ENCODE measurements at places on chromosomes 2 and 18. TPM values are rescaled to one million over a fixed set of nuclear protein-coding genes. Genes with fewer than 3 reads are reported as not detected.

Gene POTEJ
- not detected for total RNA-seq

Gene C2orf80
- total RNA-seq: not detected

Gene TFCP2L1
- 73.0 TPM for total RNA-seq

Gene FAM110C
- 41.8 TPM for total RNA-seq

Gene CHRND
- total RNA-seq: not detected

Gene PMAIP1
- 1.4 TPM for total RNA-seq

DNA sequence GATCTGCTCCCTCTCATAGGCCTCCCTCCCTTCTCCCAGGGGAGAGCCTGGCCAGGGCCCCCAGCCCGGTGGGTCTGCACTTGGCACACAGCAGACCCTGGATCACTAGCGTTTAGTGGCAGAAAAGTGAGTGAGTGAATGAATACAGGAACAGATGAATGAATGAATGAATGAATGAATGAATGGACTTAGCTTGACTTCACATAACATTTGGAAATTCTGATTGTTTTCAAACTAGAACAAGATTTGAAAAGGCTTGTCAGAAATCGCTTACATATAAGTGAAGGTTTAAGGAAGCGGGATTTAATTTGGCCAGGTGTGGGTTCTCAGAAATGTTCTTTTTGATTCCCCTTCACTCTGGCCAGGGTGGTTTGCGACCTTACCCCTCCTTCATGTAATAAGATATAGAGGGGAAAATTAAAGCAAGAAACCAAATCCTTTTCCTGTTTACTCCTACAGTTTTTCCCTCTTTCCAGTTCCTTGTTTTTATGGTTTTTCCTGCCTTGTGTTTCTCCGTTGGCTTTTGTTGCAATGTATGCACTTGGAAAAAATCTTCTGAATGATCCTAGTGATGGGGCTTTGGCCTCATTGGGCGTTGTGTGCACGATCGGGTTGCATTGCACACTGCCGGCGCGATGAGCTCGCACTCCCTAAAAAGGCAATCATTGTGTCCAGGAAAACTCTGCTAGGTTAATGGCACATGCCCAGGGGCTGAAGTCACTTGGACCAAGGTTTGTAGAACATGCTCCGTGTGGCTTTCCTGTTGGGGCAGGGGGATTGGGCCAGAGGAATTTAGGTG lies 16.4 kb downstream of the LRRFIP1 start:
- no peak for DNase-seq

GRCh38 chr2:134713606-134714005 lies 5.2 kb downstream of the TMEM163 start:
- no peak for DNase-seq

Gene KCNJ13
- total RNA-seq: 3.0 TPM

Gene METTL4
- total RNA-seq: 8.9 TPM

Gene TCF23
- 0.12 TPM for total RNA-seq
